ENCODE measurements at places on chromosomes 7 and 10. TPM values are rescaled to one million over a fixed set of nuclear protein-coding genes. Genes with fewer than 3 reads are reported as not detected.

Gene TUBAL3
- total RNA-seq: not detected

Gene TSPAN33
- 5.1 TPM for total RNA-seq

DNA sequence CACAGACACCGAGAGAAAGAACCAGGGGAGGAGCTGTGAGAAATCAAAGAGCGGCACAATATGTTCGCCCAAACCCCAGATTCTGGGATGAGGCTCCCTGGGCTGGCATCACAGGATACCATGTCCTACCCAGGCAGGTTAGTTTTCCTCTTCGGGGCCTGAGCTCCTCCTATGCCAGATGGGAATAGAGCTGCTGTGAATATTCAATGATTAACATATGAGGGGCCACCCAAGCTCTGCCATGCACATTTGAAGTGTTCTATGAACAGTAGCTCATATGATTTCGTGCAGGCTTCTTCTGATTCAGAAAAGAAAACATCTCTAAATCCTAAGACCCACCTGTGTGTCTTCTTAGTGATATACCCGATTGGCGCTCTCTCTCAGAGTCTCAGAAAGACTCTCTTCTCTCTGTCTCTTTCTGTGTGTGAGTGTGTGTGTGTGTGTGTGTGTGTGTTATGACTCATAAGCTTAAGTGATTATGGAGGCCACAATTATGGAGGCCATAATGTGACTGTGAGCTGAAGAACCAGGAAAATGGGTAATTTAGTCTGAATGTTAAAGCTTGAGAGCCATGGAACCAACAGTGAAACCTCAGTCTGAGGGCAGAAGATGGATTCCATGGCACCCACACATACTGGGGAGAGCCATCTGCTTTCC, 220.5 kb downstream of the KLF6 start:
- no peak for DNase-seq

GRCh38 chr7:138303230-138304070, 156.6 kb upstream of the TRIM24 start:
- no peak for DNase-seq

- DNase-seq: no peak
These were observed 58.5 kb upstream of the SORCS3 start for GRCh38 chr10:104582602-104582951.

DNA sequence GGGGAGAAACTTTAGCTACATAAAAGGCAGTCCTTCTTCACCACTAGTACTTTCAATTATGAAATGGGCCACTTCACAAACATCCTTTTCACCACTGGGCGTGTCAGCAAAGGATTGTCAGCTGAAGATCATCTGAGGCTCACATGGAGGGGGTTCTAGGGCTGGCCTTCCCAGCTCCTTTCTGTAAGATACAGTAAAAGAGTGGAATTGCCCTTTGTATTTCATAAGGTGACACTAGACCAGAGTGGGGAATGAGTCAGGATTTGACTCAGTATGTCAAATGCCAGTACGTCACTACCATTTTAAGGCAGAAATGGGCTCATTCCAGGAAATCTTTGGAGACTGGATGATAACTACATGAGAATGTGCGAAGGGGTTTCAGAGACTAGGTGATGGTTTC, 21.2 kb upstream of the BLOC1S2 start:
- no peak for DNase-seq

Gene SAP25
- total RNA-seq: 25.9 TPM

- DNase-seq: no peak
These were observed 50.5 kb downstream of the MALSU1 start for GRCh38 chr7:23349484-23350157.

- no peak for DNase-seq
These were observed 430.8 kb downstream of the PLXNA4 start for GRCh38 chr7:132145466-132145865.

GRCh38 chr7:17951742-17952254, 11.5 kb upstream of the SNX13 start:
- no peak for DNase-seq

Gene TRUB1
- total RNA-seq: 7.3 TPM

Gene ASIC3
- 5.9 TPM for total RNA-seq

DNA sequence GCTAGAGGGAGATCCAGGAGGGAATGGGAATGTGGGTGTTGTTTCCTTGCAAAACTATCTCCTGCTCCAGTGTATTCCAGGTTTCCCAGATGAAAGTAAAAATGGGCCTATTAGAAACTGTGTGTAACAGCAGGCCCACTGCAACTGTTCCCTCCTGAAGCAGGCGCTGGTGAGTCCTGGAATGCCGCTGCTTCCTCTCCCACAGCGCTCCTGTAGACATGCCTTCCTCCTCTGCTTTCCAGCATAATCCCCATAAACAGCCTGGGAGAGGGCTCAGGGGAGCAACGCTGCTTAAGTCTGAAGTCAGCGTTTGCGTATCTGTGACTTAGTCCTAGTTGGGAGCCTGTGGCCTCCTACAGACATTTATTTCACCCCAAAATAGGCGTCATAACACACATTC, 551.0 kb upstream of the FOXK1 start:
- DNase-seq: no peak

DNA sequence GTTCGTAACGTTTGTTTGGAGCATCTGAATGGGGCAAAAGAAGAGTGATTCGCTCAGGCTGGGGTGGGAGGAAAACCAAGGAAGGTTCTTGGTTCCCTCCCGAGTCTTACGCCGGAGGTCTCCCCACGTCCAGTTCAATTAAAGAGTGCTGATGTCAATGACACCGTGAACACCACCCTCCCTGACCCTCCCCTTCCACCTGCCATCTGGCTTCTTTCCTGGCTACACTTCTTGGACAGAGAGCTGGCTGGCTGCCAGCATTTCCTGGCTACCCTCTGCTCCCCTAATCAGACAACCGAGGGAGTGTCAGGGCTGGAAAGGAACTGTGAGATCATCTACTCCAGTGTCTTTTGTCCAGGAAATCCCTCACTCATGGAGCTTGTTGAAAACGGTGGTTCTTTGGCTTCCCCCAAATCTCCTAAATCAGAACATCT, 24.1 kb upstream of the FFAR4 start:
- no peak for DNase-seq

Gene ACSL5
- total RNA-seq: 53.7 TPM

DNA sequence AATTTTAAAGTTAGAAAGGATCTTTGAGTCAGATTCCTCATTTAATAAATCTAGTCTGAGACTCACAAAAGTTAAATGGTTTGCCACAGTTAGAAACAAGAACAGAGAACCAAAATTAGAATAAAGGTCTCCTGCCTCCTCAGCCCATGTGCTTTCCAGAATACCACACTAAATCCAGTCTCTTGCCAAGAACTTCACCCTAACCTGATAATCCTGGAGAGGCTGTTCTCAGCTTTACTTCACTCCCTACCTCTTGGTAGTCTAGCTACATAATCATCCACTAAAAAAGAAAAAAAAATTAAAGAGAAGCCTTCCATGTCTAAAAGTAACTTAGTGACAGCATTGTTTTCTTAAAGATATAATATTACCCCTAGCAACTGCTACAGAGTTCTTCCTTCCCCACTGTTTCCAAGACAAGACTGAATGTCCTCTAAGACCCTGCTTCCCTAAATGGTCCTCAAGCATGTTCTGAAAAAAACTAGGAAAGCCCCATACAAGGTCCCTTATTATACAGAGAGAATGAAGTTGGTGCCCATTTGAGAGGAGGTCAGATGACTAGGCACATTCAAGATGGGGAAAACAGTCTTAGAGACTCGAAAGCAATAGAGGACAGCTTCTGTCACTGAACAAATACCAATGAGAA, 56.8 kb downstream of the ZNF438 start:
- DNase-seq: no peak

DNA sequence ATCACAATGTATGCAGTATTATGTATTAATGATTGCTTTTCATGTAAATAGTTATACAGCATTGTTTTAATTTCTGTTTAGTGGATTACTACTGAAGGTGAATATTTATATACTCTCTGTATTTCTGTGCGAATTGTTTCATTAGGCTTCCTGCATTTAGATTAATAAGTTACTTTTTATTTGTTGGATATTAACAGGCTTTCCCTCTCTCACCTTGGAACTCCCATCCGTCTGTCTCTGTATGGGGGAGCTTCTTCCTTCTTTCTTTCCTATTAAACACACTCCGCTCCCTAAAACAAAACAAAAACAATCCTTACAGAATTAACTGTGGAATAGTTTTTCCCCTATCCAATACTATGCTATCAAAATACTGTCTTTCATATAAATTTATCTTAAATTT, 205.1 kb downstream of the CACNB2 start:
- no peak for DNase-seq

Gene WEE2
- 0.16 TPM for total RNA-seq

- no peak for DNase-seq
These were observed 62.2 kb downstream of the NEURL1 start for GRCh38 chr10:103555712-103556111.

Measured in natural killer cell (primary cell).